ENCODE measurements at places on chromosomes 2 and 18. TPM values are rescaled to one million over a fixed set of nuclear protein-coding genes. Genes with fewer than 3 reads are reported as not detected.

GAREM1 gene
- polyA plus RNA-seq = 3.6 TPM

SLC40A1 gene
- 58.0 TPM for polyA plus RNA-seq

AGXT gene
- 0.34 TPM for polyA plus RNA-seq

G6PC2 gene
- 42.9 TPM for polyA plus RNA-seq

NDUFS1 gene
- polyA plus RNA-seq = 75.9 TPM

SRBD1 gene
- 4.9 TPM for polyA plus RNA-seq

STARD6 gene
- not detected for polyA plus RNA-seq

LRATD1 gene
- 0.79 TPM for polyA plus RNA-seq

DUSP2 gene
- polyA plus RNA-seq = 2.3 TPM

ADAM23 gene
- 0.07 TPM for polyA plus RNA-seq

KIF5C gene
- 0.51 TPM for polyA plus RNA-seq

CNDP1 gene
- polyA plus RNA-seq = 0.20 TPM

C2orf80 gene
- polyA plus RNA-seq = not detected

M1AP gene
- 0.34 TPM for polyA plus RNA-seq

GMCL1 gene
- 5.8 TPM for polyA plus RNA-seq

PRSS56 gene
- not detected for polyA plus RNA-seq

ITM2C gene
- 31.8 TPM for polyA plus RNA-seq

HADHB gene
- 90.5 TPM for polyA plus RNA-seq

LAMA1 gene
- polyA plus RNA-seq = 0.34 TPM

DNAJC5G gene
- polyA plus RNA-seq = 0.07 TPM

ZNF396 gene
- 0.56 TPM for polyA plus RNA-seq

CTNNA2 gene
- 0.07 TPM for polyA plus RNA-seq

SLC4A3 gene
- polyA plus RNA-seq = 10.7 TPM

IL1A gene
- not detected for polyA plus RNA-seq

GPR148 gene
- polyA plus RNA-seq = 0.16 TPM

SMARCAL1 gene
- polyA plus RNA-seq = 6.8 TPM

GAREM2 gene
- 2.2 TPM for polyA plus RNA-seq

WIPF1 gene
- polyA plus RNA-seq = 5.8 TPM

SLC19A3 gene
- 2.1 TPM for polyA plus RNA-seq

PLGLB1 gene
- 0.77 TPM for polyA plus RNA-seq

DUSP19 gene
- 0.30 TPM for polyA plus RNA-seq

CERKL gene
- polyA plus RNA-seq = not detected

OTOS gene
- 0.58 TPM for polyA plus RNA-seq

GREB1 gene
- polyA plus RNA-seq = 1.1 TPM

REG1B gene
- polyA plus RNA-seq = 24,061 TPM

OBSL1 gene
- polyA plus RNA-seq = 66.4 TPM

CDH2 gene
- polyA plus RNA-seq = 0.15 TPM

DSG3 gene
- polyA plus RNA-seq = not detected

PROKR1 gene
- polyA plus RNA-seq = 0.56 TPM

EPHA4 gene
- polyA plus RNA-seq = 10.1 TPM

CPLX4 gene
- not detected for polyA plus RNA-seq

MC5R gene
- not detected for polyA plus RNA-seq

APLF gene
- 0.94 TPM for polyA plus RNA-seq

DNMT3A gene
- polyA plus RNA-seq = 4.2 TPM

L3MBTL4 gene
- polyA plus RNA-seq = 1.7 TPM

RTKN gene
- polyA plus RNA-seq = 13.2 TPM

PPP1R1C gene
- 0.85 TPM for polyA plus RNA-seq

ARHGAP25 gene
- 13.4 TPM for polyA plus RNA-seq

SLC14A1 gene
- 0.40 TPM for polyA plus RNA-seq

TTC21B gene
- 5.8 TPM for polyA plus RNA-seq

FZD7 gene
- 3.7 TPM for polyA plus RNA-seq

CAB39 gene
- polyA plus RNA-seq = 37.3 TPM
